ENCODE measurements at places on chromosomes 12 and 14.

- DNase-seq: no peak
Measured at GRCh38 chr14:37588667-37588955, 6.4 kb downstream of the FOXA1 start.

- peak; percentile 89 for DNase-seq
Measured at GRCh38 chr12:58414398-58414871, 473.1 kb downstream of the ATP23 start.

DNA sequence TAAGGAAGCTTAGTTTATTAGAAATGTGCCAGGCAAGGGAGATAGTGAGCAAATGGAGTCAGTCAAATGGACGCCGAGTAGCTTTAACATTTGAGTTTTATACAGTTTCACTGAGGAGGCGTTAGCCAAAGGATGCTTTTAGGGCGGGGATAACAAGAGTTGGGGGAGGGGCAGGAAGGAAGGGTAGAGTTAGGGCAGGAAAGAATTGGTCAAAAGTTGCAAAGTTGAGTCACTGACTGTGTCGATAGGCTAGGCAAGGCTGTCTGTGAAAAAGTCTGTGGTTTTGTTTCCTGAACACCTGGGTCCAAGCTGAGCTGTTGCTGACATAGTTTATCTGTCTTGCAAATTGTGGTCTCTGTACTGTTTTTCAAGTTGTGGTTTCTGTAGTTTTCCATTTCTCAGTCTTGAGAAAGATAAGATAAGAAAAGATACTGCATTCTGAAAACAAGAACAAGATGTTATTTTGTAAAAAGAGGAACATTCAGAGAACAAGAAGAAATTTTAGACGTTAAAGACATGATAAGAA is 62.6 kb upstream of the RESF1 start:
- DNase-seq: no peak

- no peak for DNase-seq
Measured at GRCh38 chr12:92414170-92415070, 268.8 kb upstream of the BTG1 start.

DNA sequence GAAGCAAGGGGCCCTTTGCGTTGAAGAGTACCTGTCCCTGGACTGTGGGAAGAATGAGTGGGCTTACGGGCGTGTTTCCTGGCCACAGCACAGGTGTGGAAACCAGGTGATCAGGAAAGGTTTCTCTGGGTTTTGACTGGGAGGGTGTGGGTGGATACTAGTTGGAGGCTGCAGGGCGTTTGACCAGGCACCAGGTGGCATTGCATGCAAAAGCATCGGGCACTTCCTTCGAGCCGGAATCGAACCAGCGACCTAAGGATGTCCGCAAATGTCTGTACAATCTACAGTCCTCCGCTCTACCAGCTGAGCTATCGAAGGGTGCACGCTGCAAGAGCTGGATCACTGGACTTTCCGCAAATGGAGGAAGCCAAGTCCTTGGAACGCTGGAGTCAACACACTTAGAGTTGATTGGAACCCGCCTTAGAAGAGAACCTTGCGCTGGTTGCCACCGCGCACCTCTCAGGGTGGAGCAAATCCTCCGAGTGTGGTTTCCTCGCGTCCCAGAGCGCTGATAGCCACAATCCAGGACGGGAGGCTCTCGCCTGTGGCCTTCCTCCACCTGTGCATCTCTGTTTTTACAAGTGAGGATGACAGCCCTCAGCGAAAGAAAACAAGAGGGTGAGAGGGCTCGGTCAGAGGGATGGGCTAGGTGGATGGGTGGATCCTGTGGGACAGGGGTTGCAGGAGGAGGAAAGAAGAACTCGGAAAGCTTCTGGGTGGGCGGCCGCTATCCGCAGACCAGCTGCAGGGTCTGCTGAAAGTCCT is 21.2 kb upstream of the RNASE4 start:
- DNase-seq: peak; percentile 72

GRCh38 chr12:25401547-25402345 is 151.0 kb upstream of the KRAS start:
- DNase-seq: peak; percentile 49

Data from fibroblast of skin of right biceps (primary cell).